GM18507 (cell line): ENCODE measurements at places on chromosomes 3 and 15.

DNA sequence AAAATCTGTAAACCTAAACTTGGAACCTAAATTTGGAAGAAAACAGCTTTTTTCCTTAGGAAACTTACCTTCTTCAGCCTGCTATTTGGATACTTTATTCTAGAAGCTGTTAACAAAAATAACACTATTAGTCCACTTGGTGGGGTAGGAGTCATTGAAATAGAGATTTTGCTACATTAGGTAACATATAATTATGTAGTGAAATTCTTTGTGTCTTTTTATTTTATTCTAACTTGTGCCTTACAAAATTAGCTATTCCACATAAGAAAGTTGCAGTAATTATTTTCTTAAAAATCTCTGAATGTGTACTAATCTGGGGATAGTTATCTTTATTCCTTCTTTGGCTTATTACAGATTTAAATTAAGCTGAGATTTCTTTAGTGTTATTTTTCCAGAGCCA, 360.4 kb upstream of the ROBO2 start:
- DNase-seq: no peak

GRCh38 chr15:33159726-33160453, 34.6 kb downstream of the FMN1 start:
- no peak for DNase-seq

- no peak for DNase-seq
Measured at GRCh38 chr3:46670000-46670890, 23.2 kb downstream of the ALS2CL start.

DNA sequence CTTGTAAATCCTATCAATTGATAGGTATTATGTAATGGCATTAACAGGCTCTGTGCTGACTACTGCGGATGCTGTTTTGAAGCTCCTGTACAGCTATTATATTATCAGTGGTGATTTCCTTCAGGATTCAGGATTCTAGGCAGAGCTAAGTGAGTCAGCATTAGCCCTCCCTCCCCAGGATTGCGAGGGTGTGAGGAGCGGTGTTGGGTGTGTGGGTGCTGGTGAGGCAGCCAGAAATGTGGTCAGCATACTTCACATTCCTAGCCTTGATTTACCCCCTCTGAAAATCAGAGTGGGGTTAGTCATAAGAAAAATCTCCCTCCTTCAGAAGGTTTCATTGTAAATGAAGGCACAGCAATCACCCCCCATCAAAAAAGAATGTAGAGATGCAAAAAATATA, 72.5 kb downstream of the SNTN start:
- no peak for DNase-seq
